ENCODE measurements at places on chromosomes 16 and 17.

DNA sequence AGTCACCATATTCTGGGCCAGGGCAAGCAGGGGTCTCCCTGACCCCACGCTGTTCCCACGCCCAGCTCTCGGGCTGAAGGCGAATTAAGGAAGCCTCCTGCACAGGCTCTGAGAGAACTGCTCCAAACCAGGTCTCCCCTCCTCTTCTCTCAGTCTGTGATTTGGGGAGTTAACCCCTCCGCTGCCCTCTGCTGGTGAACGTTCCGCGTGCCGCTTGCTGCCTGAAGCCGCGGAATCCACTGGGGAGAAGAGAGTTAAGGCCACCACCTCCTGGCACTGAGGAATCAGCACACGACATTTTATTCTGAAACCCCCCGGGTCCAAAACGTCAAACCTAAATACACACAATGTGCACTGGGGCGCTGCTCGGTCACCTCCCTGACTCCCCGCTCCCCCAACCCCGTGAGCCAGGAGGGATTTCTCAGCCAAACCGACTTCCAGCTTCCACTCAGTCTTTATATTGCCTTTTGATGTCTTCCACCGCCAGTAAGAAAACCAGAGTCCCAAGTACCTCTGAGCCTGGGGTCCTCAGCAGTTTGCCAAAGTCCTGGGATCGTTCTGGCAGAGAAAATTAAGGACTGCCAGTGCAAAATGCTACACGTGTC is 54.4 kb upstream of the RCVRN start:
- DNase-seq = no peak

DNA sequence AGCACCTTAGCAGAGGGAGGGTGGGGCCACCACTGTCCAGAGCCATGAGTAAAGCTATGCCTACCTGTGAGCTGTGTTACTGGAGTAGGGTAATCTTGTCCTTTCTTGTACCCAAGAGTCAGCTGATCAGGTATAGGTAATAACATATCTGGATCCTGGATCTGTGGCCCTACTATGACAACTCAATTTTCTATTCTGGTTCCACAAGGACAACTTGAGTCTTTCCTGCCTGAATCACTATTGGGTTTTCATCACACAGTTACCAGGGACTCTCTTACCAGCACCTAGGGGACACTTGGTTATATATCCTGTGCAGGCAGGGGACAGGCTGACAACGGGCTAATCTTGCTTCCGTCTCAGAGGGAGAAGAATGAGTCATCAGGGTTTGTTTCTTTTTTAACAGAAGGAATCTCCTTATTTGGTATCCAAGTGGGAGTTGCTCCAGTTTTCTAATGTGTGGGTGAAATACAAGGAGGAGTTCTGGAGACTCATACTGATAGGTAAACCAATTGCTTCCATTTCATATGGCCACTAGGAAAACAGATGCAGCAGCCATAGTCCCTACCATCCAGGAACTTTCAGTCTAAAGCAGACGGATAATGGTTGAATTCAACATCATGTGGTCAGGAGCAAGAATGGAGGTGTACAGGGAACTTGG is 6.8 kb downstream of the ZNF267 start:
- peak; percentile 24 for DNase-seq

GRCh38 chr17:57368637-57369336 is 112.5 kb downstream of the MSI2 start:
- no peak for DNase-seq

DNA sequence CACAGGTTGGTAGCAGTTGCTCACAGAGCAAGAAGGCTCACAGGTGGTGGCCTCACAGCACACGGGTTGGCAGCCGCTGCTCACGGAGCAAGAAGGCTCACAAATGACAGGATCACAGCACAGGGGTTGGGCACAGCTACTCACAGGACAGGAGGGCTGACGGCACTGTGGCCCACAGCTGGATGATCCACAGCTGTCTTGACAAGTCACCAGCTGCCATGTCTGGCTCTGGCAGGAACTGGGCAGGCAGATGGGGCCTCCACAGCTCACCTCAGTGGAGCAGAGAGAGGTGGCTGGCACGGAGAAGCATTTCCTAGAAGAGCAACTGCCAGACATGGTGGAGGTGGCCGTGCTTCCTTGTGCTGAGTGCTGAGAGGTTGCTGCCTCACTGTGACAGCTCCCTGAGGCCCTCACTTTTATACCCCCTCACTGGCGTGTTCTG is at the start of gene KRTAP16-1:
KRTAP16-1 (minus strand) TSS at position 392 of the 442 bp plus-strand sequence; CDS start at position 336, 56 bp downstream.
- peak; percentile 42 for DNase-seq

DNA sequence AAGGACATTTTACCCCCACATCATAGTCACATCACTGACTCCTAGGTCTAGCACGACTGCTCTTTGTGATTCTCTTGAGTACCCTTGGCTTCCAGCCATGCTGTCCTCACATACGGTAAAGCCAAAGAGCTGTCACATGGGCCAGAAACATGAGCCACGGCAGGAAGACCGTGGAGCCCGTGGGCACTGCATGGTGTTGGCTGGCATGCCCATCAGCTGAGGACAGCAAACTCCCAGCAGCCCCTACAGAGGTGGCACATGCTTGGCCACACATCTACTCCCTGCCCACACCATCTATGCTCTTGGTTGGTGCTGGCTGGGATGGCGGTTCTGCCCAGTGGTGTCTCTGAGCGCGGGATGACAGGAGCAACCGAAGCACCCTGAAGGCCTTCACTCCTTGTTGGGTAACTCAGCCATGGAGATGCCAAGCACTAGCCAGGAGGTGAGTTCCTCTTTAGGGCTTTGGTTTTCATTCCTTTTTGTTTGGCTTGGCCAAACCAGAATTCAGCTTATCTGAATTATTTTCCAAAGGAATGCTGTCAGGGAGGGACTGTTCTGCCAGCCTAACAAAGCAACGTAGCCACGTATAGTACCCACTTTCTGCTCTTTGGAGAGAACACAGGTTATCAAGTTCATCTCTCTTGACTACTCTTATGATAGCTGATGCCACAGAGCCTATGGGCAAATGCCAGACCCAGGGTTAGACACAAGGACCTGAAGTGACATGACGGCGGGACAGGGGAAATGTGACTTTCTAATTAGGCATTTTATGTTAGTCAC is 10.0 kb downstream of the TNFAIP1 start:
- DNase-seq = no peak

DNA sequence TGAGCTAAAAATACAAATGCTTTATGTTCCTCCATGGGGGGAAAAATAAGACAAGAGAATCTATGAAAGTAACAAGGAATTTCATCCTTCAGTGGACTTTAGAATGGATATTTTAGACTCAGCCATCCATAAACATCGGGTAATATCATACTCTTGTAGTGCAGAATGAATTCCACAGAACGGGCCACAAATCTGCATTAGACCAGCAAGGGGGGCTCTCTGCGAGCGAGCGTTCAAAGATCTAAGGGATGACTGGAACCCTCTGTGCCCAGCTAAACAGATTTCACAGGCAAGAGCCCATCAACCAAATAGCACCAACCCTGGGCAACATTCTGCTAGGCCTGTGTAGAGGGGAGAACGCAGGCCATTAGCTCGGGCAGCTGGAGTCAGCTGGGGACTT is 537.9 kb upstream of the CDH11 start:
- DNase-seq = no peak

DNA sequence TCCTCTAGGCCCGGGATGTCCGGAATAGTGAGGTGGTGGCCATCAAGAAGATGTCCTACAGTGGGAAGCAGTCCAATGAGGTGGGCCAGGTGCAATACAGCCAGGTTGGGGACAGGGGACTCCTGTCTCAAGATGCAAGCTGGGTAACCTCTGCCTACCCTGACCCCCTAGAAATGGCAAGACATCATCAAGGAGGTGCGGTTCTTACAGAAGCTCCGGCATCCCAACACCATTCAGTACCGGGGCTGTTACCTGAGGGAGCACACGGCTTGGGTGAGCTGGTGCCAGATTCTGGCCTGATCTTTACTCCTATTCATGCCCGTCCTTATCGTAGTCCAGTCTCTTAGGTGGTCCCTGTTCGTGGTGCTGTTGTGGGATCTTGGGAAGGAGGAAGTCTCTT is 4.4 kb downstream of the TAOK2 start:
- no peak for DNase-seq

DNA sequence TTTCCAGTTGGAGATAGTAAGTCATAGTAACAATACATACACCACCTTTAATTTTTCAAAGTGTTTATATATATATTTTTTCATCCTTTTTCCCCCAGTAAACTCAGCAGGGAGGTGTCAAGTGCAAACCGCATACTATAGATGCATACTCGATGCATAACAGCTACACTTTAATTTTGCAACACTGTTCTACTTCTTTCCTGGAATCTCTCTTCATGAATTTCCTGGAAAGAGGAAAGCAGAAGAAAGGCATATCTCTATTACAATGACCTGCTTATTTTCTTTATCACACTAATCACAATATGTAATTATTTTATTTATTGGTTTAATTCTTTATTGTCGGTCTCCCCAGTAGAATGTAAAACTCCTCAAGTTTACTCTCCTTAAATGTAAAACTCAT is 140.0 kb downstream of the SNX11 start:
- DNase-seq = no peak

DNA sequence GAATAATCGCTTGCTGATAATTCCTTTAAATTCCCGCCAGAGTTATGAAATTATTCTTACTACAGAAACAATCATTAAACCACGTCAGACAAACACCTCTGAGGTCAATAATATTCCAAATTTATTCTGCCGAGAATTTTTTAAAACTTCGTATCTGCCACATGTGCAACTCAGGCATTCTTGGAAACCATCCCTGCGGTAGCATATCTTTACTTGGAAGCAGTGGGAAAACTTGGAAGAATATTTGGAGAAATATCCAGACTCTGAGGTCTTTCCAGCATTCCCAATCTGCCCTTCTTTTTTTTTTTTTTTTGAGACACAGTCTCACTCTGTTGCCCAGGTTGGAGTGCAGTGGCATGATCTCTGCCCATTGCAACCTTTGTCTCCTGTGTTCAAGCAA is 2.0 kb upstream of the CCL11 start:
- no peak for DNase-seq

GRCh38 chr17:29533976-29534375 is 32.9 kb downstream of the ABHD15 start:
- DNase-seq = no peak

DNA sequence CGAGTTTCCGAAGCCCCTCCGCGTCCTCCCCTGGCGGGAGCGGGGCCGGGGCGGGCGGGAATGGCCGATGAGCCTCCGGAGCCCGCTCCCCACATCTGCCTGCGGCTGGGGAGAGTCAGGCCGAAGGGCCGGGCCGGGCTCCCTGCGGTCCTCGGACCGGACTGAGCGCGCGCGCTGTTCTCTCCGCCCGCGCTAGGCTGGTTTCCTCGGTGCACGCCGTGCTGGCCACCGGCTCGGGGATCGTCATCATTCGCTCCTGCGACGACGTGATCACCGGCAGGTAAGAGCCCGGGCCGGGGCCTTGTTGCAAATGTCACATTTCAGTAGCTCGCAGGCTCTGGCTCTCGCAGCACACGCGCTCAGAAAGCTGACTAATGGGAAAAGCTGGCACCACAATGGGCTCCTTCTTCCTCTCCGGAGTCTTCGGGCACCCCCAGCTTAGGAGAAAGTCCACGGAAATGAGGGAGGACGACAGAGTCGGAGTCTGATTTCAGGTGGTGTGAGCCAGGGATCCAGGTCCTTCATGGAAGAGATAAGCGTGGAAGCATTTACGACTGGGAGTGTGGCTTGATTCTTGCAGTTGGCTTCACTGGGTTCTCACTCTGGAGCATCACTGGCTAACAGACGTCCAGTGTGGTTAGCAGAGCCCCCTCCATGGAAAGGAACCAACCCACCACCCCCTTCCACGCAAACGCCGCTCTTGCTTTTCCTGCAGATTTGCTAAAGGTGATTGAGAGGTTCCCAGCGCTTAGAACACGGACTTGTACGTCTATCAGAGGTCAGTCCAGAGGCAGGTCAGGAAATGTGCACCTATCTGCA is 715 bp downstream of the TLCD3A start:
- no peak for DNase-seq

DNA sequence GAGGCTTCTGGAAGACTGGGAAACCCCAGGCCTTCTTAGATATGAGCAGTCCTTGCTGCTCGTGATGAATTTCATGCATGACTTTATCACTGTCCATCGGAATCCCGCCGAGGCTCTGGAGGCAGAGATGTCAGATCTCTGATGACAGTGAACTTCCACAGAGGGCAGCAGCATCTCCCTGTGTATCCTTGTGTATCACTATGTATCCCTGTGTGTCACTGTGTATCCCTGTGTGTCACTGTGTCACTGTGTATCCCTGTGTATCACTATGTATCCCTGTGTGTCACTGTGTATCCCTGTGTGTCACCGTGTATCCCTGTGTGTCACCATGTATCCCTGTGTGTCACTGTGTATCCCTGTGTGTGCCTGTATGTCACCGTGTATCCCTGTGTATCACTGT is 160.2 kb upstream of the CHMP6 start:
- no peak for DNase-seq

DNA sequence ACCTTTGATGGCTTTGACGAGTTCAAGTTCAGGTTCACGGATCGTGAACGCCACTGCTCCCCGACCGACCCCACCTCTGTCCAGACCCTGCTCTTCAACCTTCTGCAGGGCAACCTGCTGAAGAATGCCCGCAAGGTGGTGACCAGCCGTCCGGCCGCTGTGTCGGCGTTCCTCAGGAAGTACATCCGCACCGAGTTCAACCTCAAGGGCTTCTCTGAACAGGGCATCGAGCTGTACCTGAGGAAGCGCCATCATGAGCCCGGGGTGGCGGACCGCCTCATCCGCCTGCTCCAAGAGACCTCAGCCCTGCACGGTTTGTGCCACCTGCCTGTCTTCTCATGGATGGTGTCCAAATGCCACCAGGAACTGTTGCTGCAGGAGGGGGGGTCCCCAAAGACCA is 17.6 kb downstream of the NOD2 start:
- no peak for DNase-seq

DNA sequence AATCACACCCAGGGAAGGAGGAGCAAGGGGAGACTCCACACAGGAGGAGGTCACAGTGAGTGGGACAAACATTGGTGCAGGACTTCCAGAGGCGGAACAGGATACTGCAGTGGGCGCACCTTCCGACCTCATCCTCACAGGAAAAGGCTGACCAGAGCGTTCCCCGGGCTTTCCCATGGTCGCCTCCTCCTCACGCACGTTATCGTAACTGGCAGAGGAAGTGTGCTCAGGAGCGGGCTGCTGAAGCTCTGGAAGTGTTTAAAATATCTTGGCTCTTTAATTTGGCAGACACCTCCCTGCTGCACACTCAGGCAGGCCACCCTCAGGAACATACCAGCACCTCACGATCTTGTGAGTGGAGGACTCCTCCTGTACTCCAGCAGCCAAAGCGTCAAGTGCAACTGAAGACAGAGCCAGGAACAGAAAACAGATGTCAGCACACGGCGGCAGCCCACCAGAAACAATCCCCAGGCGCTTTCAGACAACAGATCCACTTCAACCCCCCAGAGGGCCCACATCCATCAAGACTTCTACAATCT is 17.5 kb downstream of the FANCA start:
- DNase-seq = no peak

GRCh38 chr16:10737068-10737625 is 6.5 kb upstream of the NUBP1 start:
- peak; percentile 64 for DNase-seq

- DNase-seq = no peak
Measured at GRCh38 chr17:72852277-72852938, 240.1 kb downstream of the SLC39A11 start.
